NCI-H2107 (cell line): ENCODE measurements at places on chromosomes 2 and 18.

GRCh38 chr2:222756362-222756831, 84.9 kb downstream of the MOGAT1 start:
- no peak for DNase-seq

GRCh38 chr2:201128933-201129505, 13.1 kb downstream of the CFLAR start:
- DNase-seq: no peak

GRCh38 chr2:239406316-239406995, 5.6 kb upstream of the HDAC4 start:
- DNase-seq: no peak

GRCh38 chr2:188158337-188159100, 133.2 kb upstream of the GULP1 start:
- DNase-seq: no peak

GRCh38 chr2:238517209-238517608, 90.5 kb downstream of the ASB1 start:
- no peak for DNase-seq

DNA sequence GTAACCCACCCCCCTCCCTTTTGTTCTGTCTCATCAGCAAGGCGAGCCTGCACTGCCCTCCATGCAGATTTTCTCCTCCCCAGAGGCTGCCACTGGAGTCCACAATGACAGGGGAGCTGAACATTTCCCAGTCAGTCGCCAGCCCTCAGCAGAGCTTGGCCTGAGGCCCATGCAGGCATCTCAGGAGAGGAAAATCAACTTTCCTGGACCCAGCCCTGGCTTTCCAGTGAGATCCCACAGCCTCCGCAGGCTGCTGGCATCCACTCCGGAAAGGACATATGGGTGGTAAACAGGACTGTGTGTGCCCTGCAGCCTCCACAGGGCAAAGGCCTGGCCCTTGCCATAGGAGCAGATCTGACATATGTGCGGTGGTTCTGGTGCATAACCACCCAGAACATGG, 253.8 kb downstream of the TNS1 start:
- DNase-seq: no peak

DNA sequence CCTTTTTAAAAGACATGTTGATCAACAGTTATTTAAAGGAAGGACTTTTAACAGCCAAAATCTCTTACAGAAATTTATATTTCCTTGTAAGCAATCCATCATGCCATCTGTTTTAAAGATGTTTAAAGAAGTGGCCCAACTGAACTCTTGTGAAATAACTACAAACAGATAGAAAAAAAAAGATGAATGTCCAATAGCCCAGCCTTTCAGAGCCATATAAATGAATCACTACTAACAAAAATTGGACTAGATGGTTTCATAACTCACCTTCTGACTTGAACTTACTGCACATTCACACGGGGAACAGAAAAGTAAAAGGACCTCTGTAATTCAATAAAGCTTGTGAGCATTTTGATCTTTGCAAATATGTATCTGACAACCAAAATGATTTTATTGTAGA, 319.0 kb upstream of the CHAC2 start:
- no peak for DNase-seq

GRCh38 chr2:101806701-101807100, 109.2 kb downstream of the MAP4K4 start:
- no peak for DNase-seq

DNA sequence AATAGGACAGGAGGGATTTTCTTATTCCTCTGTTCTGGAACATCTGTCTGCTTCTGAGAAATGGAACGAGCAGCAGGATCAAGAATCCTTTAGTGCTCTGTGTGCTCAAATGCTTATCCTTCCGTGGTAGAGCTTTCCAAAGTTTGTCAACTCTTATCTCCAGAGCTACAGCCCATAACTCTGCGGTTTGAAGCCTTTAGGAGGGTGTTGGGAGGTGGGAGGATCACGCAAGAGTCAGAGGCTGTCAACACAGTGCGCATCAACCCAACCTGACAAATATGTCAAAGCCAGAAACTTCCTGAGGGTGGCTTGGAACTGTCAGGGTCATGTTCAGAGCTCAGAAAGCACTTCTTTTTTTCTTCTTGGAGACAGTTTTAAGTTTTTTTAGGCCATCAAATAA, 95.9 kb downstream of the CRIM1 start:
- no peak for DNase-seq

DNA sequence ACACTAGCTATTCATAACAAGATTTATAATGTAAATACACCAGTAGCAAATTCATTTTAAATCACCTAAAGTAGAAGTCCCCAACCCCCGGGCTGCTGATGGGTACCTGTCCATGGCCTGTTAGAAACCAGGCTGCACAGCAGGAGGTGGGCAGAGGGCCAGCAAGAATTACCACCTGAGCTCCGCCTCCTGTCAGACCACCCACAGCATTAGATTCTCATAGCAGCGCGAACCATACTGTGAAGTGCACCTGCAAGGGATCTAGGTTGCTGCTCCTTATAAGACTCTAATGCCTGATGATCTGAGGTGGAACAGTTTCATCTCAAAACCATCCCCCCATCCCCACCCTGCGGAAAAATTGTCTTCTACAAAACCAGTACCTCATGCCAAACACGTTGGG, 71.3 kb downstream of the KANSL1L start:
- DNase-seq: no peak

DNA sequence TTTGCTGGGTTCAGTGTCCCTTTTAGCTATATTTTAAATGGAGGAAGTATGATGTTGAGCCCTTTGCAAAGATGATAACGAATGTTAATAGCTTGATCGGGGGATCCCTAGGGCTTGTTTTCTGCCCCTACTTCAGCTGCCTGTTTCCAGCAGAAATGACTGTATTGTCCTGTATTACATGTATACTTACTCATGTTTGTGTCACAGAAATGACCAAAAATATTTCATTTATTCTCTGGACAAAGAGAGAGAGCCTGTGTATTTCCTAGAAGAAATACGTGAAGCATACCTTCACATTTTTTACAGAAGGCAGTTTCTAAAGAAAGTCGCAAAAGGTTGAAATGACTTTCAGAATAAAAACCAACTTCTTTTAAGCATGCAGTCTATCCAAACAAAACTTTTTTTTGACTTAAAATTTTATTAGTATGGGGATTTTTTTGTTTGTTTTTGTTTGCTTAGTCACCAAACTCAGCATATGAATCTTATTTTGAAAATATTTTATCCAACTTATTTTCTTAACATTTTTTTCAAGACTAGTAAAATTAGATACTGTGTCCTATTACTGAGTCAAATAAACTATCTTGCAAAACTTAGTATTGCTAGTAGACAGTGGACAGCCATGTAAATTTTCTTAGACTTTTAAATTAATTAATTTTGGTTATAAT, 68.9 kb downstream of the PTRHD1 start:
- no peak for DNase-seq

GRCh38 chr18:3410273-3410672, 39.7 kb upstream of the TGIF1 start:
- DNase-seq: no peak

DNA sequence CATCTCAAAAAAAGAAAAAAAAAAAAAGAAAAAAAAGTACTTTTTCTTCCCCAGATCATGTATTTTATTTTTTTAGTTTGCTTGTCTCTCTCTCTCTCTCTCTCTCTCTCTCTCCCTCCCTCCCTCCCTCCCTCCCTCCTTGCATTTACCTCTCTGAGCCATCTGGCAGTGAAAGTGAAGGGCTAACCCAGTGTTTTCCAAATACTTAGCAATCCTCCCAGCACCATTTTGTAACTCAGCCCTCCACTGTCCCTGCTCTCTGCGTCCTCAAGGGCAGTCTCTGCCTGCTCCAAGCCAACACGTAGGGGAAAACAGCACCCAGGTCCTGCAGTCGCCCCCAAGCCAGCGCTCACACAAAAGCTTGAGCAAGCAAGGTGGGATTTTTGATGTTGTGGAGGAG, 19.6 kb upstream of the TEX44 start:
- no peak for DNase-seq

GRCh38 chr2:134305109-134305491, 51.2 kb downstream of the MGAT5 start:
- no peak for DNase-seq

GRCh38 chr2:10000541-10000940, 42.8 kb upstream of the KLF11 start:
- DNase-seq: no peak

DNA sequence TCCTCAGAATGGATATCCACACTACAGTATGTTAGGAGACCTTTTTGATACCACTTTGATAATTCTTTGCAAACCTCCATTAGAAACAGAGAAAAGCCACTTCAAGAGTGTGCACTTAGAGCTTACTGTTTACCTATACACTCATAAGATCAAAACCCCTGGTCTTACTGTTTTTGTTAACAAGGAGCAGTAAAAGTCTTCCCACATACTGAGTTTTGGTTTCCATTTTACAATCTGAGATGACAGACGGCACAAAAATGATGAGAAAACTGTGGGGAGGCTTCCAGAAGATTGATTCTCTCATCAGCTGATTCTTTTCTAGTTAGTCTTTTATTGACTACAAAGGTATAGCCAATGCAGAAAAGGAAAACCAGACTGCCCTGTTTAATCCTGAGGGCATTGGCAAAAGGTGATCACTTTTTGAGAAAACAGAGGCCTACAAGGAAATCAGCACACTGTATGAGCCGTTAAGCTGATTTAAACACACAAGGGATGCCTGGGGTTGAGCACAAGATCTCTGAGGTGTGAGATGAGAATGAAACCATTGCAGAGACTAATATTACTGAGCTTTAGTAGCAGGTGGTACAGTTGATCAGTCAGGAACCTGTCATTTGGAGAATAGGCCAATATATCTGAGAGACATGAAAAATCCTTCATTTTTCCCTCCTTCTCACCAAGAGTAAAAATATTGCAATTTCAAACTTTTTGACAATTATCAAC, 368.6 kb downstream of the GRB14 start:
- DNase-seq: no peak

DNA sequence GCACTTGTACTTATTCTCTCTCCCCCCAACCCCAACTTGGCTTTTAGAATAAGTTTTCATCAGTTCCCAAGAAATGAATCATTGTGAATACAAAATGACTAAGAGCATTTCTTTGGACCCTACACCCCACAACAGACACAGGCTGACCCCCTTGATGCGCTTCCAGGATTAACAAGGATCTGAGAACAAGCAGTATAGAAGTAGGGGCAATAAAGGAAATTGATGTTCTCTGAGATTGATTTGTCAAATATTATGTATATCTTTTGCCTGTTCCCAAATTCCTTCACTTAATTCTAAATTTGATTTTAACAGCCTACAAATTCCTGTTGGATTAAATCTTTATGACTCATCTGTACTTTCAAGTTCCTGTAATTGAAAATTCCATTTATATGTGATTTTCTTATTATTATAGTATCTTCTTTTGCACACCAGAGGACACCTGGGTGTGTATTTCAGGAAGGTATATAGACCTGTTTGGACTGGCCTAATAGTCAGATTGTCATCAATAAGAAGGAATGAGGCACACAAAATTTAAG, 10.2 kb upstream of the PTPN4 start:
- no peak for DNase-seq

GRCh38 chr2:61967262-61967661, 61.8 kb downstream of the COMMD1 start:
- no peak for DNase-seq

GRCh38 chr2:196274387-196274809, 103.0 kb upstream of the STK17B start:
- no peak for DNase-seq

- DNase-seq: peak; percentile 54
Measured at GRCh38 chr18:76518123-76518859, 23.2 kb upstream of the ZNF516 start.

DNA sequence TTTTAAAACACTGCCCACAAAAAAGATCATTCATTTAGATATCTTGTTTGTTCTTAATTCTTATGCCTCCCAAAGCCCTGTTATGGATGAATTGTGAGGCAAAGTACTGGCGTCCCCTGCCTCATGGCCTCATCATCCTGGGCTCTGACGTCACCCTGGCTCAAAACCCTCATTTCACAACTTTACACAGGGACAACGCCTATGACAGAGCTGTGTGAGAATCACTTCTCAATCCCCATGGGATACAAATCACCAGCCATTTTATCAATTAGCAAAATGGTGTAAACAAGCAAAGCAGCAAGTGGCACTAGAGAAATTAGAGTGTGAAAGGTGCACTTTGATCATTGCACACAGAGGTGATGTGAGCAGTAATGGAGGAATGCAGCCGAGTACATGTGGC, 16.6 kb downstream of the FHOD3 start:
- DNase-seq: no peak

GRCh38 chr2:235413064-235413463, 80.8 kb upstream of the AGAP1 start:
- no peak for DNase-seq

DNA sequence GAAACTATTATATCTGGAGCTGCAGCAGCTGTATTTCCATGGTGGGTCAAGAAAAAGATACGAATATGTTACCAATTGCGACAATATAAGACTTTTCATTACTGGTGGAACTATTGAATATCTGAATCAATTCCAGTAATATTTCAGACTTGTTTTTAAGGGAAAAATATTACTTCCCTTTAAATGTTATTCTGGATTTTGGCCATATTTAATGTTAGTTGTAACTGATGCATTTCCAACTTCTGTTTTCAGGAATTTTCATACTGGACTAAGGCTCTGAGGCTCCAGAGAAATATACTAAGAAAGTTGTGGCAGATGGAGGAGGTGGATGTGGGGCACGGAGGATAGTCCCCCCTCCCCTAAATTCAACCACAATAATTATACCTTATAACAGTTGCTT, 555.2 kb upstream of the SETBP1 start:
- no peak for DNase-seq

DNA sequence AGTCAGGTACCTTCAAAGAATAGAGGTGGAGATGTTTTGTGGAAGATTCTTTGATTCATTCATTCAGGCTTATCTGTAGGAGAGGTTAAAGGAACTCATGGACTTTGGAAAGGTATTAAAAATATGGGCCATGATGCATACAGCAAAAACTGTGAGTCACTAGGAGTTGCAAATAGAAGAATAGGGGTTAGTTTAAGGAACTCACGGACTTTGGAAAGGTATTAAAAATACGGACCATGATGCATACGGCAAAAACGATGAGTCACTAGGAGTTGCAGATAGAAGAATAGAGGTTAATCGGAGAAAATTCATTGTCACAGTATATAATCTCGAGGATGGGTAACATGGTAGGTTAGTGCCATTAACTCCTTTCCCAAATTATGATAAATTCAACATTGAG, 41.2 kb downstream of the SLC9A2 start:
- no peak for DNase-seq

- DNase-seq: no peak
Measured at GRCh38 chr18:46167971-46168370, 63.8 kb downstream of the HAUS1 start.

GRCh38 chr18:57122936-57123510, 23.9 kb upstream of the BOD1L2 start:
- DNase-seq: peak; percentile 60

- no peak for DNase-seq
Measured at GRCh38 chr18:76459312-76459686, 35.7 kb downstream of the ZNF516 start.
